Epithelial cell of proximal tubule (primary cell): ENCODE measurements at places on chromosomes 3 and 15. TPM values are rescaled to one million over a fixed set of nuclear protein-coding genes. Genes with fewer than 3 reads are reported as not detected.

Gene PLAAT1
- 2.1 and 4.8 TPM in 2 replicates for total RNA-seq

Gene CXCR6
- total RNA-seq: not detected in 2 replicates

Gene CFAP20DC
- total RNA-seq: 4.9 and 5.1 TPM in 2 replicates

Gene CRYGS
- total RNA-seq: 0.43 TPM in 1 of 2 replicates, not detected in the other

Gene C3orf80
- total RNA-seq: not detected in 2 replicates

Gene TMEM62
- total RNA-seq: 21.8 and 22.6 TPM in 2 replicates

Gene DAZL
- not detected in 2 replicates for total RNA-seq

Gene GASK1A
- total RNA-seq: 1.1 and 1.2 TPM in 2 replicates

Gene KCNMB3
- total RNA-seq: 0.40 and 1.2 TPM in 2 replicates

Gene CYB561D2
- total RNA-seq: 33.6 and 38.5 TPM in 2 replicates

Gene GJD2
- total RNA-seq: not detected in 2 replicates

GRCh38 chr3:54349231-54349652 lies 226.9 kb downstream of the CACNA2D3 start:
- no peak for DNase-seq

- no peak for DNase-seq
Observed at GRCh38 chr15:92897620-92898019, 2.5 kb upstream of the CHD2 start.

DNA sequence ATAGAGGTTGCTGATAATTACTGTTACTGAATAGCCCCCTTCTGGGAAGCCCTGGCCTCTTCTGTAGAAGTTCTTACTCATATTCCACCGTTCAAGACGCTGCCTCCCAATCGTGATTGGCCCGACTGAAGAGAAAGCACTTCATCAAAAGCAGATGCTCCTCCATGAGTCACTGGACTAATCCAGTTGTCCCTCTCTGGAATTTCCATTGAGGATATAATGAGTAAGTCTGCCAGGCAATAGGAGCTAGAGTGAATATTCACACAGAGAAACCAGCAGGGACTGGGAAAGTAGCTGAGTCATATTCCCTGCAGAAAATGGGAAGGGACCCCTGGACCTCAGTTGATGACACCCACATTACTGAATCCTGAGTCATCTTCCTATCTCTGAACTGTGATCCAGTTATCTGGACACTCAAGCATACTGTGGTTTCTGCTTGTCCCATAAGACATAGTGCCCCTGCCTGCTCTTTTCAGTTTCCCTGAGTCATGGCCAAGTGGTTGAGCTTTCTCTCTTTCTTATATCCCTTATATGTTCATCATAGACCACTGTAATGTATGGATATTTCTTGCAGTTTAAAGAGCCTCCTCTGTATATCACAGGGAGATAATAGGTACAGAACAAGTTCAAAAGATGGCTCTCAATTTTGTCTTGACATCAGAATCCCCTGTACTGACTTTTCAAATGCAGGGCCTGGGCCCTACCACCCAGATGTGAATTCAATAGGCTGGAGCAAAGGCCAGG lies 151.2 kb upstream of the CDIN1 start:
- DNase-seq: peak; percentile 98

DNA sequence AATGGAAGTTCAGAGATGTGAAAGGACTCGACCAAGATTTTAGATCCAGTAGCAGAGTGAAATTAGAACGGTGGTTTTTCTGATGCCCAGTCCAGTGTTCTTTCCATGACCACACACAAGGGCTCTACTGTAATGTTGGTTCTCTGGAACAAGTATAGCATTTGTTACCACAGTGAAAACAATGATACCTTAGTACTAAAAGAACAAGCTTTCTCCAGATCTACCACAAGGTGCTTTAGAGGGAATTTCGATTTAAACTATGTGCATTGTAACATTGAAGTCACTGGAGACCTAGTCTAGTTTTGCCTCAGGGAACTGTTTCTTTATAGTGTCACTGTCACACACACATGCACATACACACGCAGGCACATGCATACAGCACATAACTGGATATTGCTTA lies 12.8 kb upstream of the CCNL1 start:
- no peak for DNase-seq

DNA sequence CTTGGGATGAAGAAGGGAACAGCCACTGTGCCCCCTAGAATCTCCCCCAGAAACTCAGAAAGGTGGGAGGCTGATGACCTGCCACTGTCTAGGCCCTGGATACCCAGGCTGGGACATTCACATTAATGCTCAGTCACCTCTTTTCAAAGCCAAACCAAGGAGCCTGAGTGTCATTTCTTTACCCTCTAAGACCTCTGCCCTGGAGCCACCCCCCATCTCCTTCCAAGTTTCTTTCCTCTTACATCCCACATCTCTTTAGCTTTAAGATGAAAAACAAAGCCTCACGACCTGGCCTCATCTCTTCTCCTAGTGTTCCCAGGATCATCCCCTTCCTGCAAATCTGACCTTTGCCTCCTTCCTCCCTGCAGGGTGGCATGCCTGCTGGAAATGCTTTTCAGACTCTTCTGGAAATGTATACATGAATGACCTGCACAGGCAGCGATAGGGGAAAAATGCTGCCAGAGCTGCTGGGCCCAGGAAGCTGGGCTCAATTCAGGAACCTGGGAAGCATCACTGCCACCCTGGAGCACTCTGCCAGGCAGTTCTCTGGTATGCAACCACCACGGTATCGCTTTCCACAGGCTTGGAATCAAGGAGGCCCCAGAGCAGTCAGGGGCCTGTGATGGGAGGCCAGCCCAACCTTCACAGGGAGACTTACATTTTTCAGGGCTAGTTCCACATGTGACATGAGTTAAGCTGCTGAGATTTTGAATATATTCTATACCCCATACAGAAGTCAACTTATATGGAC lies 67.6 kb downstream of the DAPK2 start:
- DNase-seq: no peak

DNA sequence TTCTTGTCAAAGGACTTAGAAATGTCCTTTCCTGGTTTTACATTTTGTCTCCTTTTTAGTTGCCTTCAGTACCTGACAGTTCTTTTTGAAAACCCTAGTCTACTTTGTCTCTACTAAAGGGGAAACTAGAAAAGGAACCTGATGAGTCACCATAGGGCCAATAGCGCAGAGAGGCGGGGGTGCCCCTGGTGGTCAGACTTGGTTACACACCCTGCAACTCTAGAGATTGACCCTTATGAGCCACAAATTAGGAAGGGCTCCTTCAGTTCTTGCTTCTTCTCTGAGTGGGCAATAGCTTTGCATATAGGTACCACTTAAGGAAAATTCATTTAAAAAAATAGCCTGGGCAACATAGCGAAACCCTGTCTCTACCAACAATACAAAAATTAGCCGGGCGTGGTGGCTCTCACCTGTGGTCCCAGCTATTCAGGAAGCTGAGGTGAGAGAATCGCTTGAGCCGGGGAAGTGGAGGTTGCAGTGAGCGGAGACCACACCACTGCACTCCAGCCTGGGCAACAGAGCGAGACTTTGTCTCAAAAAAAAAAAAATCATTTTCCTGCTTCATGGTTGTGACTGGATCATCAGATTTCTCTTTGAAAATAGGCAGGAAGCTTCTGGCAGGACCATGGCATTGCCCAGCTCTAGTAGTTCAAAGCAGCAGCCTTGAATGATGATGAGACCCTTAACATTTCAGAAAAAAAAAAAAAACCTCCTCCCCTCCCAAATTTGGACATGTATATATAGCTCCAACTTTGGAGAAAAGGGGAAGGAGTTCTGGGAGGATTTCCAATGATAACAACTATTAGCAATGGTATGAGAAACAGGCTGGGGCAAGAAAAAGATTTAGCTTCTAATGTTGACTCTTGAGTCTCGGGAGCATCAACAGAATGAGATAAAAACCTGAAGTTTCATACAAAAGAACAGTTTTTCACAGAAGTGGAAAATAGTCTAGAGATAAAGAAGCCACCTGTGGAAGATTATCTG lies 45.2 kb upstream of the RASA2 start:
- DNase-seq: no peak

- DNase-seq: no peak
Observed at GRCh38 chr15:44081026-44082013, 113.8 kb downstream of the FRMD5 start.

- no peak for DNase-seq
Observed at GRCh38 chr15:51924156-51925068, 47.2 kb downstream of the LEO1 start.

GRCh38 chr3:70999730-71000129 lies 583.8 kb downstream of the FOXP1 start:
- DNase-seq: no peak

DNA sequence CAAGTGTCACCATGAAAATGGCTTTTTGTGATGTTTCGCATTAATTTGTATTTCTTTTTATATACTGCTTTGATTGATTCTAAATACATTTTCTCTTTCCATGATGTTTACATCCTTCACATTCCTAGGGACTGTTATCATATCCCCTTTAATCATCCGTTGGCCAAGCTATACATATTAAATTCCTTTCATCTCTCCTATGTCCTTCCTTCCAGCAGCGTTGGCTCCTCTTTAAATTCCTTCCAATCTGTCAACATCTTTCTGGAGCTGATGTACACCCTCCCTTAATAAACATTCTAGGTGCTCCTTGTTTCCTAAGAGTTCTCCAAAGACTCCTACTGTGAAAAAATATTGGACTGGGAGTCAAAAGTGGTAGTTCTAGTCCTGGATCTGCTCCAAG lies 87.8 kb downstream of the IGF2BP2 start:
- DNase-seq: no peak

DNA sequence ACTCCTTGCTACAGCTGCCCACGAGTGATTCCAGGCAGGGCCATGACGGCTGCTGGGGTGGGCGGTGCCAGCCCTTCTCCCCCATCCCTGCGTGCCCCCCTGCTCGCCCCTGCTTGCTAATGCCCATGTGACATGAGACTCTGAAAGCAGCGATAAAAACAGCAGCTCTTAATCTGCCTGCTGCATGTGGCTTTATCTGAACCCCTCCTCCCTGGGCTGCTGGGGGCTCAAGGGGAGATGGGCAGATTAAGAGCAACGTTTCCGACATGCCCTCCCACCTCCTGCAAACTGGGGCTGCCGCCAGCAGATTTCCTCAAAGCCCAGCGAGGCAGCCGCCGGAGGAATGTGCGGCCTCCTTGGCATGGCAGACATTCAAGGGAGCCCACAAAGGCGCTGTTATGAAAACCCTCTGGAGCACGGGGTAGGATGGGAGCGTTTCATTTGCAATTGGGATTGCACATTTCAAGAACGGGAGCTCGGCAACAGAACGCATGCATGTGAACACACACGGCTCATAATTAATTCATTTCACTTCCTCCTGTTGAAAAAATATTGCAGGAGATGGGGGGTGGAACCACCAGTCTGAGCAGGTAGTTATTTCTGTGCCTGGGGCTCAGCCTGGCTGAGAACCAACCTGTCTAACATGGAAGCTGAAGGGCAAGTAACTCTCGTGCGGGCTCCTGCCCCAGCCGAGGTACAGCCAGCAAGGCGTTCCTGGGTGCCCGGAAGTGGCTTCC lies 504.2 kb upstream of the PROK2 start:
- DNase-seq: no peak

DNA sequence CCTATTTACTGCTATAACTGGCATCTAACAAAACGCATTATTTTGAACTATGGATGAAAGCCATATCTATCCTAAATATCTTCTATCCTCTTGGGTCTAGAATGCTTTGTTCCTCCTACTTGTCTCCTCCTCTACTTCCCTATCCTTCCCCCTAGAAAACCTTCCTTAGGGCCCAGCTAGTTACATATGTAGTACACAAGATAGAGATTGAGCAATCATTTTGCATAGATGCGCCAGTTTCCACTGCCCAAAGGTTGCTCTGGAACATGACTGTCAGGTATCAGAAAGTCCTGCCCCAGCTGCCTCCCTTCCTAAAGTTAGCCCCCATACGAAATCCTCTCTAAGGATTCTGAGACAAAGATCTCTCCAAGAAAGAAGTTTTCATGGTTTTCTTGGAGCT lies 55.1 kb downstream of the GPR160 start:
- no peak for DNase-seq

DNA sequence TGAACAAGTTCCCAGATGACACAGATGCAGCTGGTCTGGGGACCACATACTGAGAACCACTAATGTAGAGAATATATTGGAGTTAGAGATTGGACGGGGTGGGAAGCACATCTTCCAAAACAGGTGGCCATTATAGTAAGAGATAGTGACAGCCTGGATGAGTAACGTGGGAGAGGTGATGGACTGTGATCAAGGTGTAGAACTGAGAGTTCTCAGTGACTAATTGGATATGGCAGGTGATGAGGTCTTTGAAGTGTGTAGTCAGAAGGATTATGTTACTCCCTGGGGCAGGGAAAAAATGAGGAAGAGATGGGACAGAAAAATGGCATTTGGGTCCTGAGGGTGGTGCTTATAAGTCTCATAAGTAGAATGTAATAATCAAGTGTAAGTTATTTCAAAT lies 66.6 kb downstream of the KCNMB2 start:
- no peak for DNase-seq

DNA sequence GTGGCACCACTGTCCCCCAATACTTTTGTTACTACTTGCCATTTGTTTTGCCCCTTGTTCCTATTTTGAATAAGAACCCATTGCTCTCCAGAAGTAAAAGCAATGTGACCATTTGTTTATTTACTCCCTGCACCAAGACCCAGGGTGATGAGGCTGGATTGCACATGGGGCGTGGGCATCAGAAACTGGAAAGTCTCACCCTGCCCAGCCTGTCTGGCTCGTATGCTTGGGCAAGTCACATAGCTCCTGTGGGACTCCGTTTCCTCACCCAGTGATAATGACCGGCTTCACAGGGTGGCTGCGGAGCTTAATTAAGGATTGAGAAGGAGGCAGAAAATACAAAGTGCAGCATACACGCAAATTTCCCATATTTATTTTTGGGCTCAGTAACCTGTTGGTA lies 167.7 kb upstream of the ICE2 start:
- DNase-seq: no peak

GRCh38 chr3:37479981-37480380 lies 305.6 kb upstream of the LRRFIP2 start:
- no peak for DNase-seq

- DNase-seq: peak; percentile 27
Observed at GRCh38 chr15:49152552-49153312, 2.7 kb downstream of the COPS2 start.

- no peak for DNase-seq
Observed at GRCh38 chr3:163474766-163475165, 1603.5 kb downstream of the SI start.

DNA sequence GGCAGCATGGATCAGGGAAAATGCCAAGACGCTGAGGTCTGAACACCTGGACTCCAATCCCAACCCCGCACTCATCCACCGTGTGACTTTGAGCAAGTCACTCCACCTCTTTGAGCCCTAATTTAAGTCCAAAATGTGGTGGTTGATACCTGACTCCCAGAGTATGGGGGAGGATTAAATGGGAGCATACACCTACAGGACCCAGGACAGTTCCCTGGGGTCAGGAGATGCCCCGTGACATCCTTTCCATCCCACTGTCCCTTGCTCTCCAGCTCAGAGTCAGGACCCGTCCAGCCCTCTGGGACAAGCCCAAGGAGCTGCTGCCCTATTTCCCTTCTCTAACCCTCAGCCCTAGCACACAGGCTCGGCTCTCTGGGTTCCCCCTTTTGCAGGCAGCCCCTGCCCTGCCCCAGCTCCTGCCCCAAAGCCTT lies 276.4 kb downstream of the XXYLT1 start:
- no peak for DNase-seq

DNA sequence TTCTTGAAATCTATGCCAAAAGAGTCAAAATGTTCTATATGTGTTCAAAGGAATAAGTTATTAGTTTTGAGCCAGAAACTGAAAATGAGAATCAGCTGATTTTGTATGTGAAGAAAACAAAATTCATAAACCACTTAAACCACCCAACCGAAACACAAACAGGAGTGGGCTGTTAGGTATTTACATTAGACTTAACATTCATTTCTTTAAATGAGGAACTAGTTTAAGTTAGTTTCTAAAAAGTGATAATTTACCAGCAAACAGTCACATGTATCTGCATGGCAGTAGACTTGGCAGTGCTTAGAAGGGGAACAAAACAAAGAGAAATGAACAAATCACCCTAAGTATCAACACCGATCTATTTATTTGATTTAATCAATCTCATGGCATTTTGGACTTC lies 128.0 kb downstream of the GMNC start:
- no peak for DNase-seq
